ENCODE measurements at places on chromosomes 12 and 14.

- H3K4me3 ChIP-seq = no peak overlapping the region
- H3K36me3 ChIP-seq = no peaks in the 10 kb centered on the region
- H3K27ac ChIP-seq = no peak overlapping the region
- DNase-seq = no peak
- H3K27me3 ChIP-seq = no peaks in the 10 kb centered on the region
Observed at GRCh38 chr14:50095895-50096294, 20.5 kb downstream of the VCPKMT start.

- no peak for DNase-seq
- no peak overlapping the region for H3K27ac ChIP-seq
- H3K27me3 ChIP-seq = no peaks in the 10 kb centered on the region
- H3K4me1 ChIP-seq = no peaks in the 10 kb centered on the region
Observed at GRCh38 chr14:22599349-22599748, 1.2 kb downstream of the ABHD4 start.

- no peak overlapping the region for H3K4me3 ChIP-seq
- H3K27ac ChIP-seq = no peak overlapping the region
- H3K27me3 ChIP-seq = no peaks in the 10 kb centered on the region
- DNase-seq = no peak
Observed at GRCh38 chr14:91349481-91350074, 68.0 kb downstream of the CCDC88C start.

DNA sequence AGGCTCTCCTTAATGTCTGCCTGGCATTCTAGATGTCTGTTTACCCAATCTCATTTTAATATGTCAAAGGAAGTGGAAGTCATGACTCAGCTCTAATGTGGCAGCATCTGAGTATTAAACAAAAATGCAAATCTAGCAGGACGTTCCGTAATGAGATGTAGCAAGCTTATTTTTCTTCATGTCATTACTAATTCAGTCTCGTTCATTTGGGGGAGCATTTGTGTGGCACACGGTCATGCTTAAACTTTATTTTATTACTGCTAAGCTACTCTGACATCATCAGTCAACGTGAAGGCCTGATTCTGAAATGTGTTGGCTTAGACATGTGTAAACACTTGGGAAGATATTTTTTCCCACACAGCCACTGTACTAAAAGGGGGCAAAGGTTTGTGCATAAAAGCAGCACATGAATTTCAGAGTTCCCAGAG is 326.7 kb upstream of the TMPO start:
- no peak overlapping the region for H3K4me3 ChIP-seq
- H3K4me1 ChIP-seq = no peaks in the 10 kb centered on the region
- H3K27ac ChIP-seq = no peak overlapping the region
- no peak for DNase-seq
- H3K36me3 ChIP-seq = no peaks in the 10 kb centered on the region
- no peaks in the 10 kb centered on the region for H3K27me3 ChIP-seq

DNA sequence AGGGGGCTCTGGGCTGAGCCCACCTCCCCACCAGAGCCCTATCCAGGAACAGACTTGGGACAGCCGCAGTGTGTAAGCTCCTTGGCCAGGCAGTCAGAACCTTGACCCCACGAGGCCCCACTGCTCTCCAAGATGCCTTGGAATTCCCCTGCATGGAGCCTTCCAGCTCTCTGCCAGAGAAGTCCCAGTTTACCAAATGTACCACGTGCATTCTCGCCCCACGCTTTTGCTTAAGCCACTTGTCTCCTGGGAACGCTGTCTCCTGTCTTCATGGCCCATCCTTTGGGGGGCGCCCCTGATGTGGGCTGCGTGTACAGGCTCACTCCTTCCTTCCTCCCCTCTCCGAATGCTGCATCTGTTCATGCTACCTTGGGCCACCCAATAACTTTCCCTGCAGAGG is 7.9 kb downstream of the FAIM2 start:
- no peak overlapping the region for H3K4me3 ChIP-seq
- no peaks in the 10 kb centered on the region for H3K27me3 ChIP-seq
- H3K27ac ChIP-seq = no peak overlapping the region
- no peaks in the 10 kb centered on the region for H3K36me3 ChIP-seq
- DNase-seq = peak; percentile 45

All from ovary (tissue), 10 donors.